ENCODE measurements at places on chromosomes 11 and 22.

- no peak for DNase-seq
These were observed 9.2 kb downstream of the FBLN1 start for GRCh38 chr22:45511847-45512261.

DNA sequence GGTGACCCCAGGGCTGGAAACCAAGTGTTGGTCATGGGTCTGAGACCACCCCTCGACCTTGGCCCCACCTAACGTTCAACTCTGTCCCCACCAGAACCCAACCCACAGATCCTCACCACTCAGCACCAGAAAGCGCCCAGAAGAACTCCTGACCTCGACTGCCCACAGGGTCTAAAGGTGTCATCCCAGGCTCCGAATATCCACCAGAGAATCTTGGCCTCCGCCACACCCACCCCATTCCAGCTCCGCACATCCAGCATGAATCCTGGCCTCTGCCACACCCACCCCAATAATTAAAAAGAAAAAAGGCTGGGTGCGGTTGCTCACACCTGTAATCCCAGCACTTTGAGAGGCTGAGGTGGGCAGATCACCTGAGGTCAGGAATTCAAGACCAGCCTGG is 1.3 kb downstream of the CERK start:
- DNase-seq: no peak

DNA sequence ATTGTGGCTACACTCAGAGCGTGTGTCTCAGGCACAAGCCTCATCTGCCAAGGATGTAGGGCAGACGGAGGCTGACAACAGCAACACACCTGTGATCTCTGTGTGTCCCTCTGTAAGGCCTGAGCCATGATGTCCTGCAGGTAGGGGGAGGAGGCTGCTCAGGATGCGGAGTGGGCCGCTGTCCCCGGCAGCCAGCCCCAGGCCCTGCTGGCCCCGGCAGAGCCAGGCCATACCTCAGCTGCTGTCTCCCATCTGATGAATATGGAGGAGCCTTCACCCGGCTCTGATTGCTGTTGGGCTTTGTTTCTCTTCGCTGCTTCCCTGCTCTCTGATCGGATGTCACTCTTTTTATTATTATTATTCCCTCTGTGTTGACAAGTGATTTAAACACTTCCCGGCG is 83.6 kb upstream of the NCAM1 start:
- no peak for DNase-seq

DNA sequence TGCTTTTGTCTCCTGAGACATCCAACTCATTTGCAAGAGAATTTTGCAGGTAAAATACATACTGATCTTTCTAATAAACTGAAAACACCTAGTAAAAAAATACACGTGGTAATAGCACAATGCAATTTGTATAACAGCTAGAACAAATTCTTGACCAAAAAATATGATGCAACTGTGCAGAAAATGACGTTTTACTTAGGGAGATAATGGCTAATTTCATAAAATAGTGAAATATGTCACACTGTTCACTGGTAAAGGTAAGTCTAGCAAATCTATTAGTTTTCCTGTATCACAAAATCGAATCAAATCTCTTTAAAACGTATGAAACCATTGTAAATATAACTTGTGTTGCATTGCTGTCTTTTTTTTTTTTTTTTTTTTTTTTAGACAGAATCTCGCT is 130.0 kb downstream of the VPREB1 start:
- no peak for DNase-seq

DNA sequence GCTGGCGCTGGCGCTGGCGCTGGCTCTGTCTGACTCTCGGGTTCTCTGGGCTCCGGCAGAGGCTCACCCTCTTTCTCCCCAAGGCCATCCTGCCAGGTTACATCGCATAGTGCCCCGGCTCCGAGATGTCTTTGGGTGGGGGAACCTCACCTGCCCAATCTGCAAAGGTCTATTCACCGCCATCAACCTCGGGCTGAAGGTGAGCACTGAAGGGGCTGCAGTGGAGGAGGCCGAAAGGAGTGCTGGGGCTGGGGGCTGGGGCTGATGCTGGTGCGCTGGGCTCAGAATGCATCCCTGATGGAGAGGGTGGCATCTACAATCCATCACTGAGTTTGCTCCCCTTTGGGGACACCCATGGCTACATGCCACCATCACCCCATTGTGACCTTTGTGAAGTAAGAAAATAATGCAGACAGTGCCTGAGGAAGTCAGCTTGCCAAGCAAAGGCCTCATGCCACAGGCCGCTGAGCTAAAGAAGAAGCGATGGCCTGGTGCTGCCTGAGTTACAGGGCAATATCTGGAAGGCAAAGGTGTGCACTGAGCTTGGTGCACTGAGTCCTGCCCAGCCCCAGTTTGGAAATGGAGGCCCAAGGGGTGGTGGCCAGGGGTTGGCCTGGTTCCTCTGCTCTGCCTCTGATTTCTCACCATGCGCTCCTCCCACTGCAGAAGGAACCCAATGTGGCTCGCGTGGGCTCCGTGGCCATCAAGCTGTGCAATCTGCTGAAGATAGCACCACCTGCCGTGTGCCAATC is 620 bp downstream of the SMPD1 start:
- DNase-seq: no peak

DNA sequence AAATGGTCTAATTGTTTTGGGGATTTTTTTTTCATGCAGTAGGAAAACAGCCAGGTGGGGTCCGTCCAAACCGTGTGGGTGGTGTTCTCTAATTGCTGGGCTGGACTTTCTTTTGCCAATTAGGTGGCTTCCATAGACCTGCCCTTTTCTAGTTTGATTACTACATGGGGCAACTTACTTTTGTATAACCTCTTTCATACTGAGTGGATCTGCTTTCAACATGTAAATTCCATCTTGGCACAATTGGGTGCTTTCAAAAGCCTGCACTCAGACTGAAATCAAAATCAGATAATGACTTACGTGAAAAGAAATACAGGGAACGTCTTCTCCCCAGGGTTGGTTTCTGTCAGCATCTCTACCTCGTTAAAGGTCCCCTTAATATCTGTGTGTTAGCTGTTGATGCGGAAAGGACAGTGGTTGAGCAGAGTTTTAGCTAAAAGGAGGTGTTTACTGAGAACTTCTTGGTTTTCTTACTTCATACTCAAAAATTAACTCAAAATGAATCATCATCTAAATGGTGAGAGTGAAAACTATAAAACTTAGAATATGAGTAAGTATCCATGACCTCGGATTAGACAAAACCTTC is 72.1 kb downstream of the BARX2 start:
- DNase-seq: no peak

GRCh38 chr11:122209619-122210366 is 93.8 kb upstream of the BLID start:
- DNase-seq: no peak

DNA sequence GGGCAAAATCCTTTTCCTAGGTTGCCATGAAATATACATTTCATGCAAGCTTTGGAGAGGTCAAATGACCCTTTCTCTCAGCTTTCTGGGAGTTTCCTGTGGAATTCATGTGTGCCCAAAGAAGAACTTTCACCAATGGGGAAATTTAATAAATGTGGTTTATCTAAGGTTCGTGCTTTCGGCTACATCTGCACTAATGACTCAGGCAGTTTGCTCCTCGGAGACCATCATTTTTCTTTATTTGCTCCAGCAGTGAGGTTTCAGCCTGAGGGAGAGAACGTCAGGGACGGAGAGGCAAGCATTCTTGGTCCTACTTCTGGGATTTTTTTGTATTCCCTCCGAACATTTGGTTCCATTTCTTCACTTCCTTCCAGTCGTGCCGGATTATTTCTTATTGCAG is 85.2 kb downstream of the FLI1 start:
- DNase-seq: no peak

DNA sequence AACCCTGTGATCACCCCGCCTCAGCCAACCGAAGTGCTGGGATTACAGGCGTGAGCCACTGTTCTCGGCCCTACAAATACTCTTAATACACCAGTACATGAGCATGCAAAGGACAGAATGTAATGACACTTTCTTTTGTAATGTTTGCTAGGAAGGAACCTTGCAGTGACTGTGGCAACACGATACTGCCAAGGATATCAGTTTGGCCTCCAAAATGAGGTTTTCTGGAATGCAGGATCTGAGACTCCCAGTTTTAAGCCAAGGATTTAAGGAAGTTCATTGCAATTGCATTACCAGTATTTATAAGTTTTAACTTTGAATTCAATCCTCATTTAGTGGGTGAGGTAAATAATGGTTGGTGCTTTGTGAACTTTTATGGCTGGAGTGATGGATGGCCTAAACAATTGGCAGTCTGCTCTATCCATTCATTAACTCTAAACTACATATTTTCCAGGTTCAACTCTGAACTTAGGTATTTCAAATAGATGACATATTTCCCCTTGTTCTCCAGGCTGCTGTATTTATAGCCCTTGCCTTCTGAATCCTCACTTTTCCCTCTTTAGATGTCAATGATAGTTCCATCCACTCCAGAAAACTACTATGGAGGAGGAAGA is 330.3 kb downstream of the C11orf87 start:
- DNase-seq: no peak

GRCh38 chr22:24247011-24247507 is 2.2 kb upstream of the GGT5 start:
- DNase-seq: no peak

DNA sequence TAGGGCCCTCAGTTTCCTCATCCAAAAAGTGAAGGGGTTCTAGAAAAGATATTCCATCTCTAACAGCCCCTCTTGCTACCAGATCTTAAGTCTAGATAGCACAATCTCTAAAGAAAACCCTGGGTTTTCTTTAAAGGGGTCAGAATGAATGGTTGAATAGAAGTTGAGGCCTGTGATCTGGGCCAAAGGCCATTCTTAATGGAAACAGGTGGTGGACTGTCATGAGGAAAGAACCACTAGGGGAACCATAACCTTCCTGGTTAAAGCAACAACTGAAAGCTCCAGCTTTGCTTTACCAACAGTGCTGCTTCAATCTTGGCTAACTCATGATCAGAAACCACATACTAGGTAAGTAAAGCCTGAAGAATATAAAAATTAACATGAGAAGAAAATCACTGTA is 1.8 kb downstream of the CELF1 start:
- DNase-seq: no peak

DNA sequence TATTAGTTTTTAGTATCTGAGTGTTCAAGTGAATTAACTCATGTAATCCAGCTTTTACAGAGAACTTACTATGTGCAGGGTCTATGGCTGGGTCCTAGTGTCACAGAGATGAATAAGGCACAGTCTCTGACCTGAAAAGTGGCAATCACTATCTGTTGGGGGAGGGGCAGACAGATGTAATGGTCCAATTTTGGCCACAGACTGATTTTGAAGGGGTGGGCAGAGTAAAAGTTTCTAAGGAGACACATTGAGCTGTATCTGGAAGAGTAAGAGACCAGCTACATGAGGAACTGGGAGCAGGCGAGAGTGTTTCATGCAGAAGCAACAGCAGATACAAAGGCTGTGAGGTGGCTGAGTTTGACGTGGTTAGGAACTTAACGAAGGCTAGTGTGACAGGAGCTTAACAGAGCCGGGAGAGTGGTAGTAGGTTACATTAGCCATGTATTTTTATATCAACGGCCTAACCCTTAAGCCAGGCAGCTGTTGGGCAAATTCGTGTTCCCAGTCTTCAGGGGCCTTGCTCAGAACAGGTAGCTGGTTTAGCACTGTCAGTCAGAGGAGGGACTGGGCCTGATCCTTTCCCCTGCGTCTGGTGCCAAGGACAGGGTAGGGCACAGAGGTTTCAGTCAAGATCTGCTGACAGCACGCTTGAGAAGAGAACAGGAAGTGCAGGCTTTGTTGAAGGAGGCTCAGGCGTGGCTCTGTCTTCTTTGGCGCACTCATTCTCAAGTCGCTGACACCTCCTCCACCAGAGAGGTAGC is 1.4 kb upstream of the STIM1 start:
- DNase-seq: peak; percentile 67

DNA sequence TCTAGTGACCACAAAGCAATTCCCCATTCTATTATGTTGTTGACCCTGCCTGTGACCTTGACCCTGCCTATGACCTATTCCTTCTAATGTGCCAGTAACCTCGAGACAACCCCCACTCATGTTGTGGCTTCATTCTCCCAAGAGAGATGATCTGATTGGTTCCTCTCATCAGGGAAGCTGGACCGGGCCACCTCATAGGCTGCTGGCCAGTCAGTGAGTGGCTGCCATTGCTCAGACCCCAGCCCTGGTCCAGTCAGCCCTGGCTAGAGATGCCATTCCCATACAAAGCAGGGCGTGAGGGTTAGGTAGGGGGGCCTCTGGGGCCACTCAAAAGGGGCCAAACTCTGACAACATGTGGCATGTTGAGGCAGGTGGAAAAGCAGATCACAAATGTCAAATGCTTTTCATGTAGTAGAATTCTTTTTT is 11.9 kb downstream of the SLC29A2 start:
- DNase-seq: no peak

DNA sequence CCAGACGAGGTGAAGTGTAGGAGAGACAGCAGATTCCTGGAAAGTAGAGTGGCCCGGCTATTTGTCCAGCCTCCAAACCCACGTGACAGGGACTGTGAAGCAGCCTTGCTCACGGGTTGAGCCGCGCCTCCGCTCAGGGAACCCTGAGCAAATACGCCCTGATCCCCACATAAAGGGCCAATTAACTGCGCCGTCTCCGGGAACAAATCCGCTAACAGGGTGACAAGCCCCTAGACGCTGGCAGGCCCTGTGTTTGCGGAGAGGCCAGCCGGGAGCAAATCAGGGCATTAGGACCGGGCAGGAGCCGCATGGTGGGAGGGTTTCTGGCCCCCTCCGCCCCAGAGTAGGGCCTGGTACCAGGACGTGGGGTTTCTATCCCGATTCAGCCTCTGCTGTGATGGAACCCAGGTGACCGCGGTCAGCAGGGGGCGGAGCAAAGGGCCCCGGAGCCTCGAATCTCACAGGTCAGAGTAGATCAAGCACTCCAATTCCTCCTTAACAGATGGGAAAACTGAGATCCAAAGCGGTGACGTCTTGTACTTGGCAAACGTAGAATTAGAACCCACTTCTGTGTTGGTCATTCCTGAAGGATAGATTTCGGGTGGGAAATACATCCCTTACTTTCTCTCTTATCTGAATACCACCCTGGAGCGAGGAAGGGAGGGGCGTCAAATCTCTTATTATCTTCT is 2.0 kb upstream of the ROBO3 start:
- no peak for DNase-seq

DNA sequence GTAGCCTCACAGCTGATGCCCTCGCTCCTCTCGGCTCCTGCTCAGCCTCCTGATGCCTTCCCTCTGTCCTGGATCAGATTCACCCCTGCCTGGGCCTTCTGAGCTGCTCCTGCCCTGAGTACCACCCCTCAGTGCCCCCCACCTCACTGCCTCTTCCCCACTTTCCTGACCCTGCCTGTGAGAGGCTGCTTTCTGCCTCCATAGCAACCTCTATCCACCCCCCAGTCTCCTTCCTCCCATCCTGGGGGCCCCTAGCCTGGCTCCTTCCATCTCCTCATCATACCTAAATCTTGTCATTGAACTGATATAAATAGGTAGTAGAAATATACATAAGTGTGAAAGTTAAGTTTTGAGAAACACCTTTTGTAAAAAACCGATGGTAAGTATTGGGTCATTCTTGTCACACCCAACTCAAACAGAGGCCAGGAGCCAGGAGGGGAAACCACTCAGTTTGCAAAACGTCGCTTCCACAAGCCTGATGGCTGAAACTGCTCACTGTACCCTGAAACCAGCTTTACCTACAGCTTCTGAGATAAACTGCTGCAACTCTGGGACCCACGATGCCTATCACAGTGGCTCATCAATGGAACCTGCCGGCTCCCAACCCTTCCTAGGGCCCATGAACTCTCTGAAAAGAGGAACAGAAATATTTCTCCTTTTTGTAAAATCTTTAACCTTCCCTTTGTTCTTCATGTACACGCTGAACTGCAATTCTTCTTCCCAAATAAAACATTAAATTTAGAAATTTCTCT is 4.8 kb upstream of the APOBEC3H start:
- no peak for DNase-seq

- peak; percentile 9 for DNase-seq
These were observed 28.5 kb upstream of the ALKBH3 start for GRCh38 chr11:43852057-43852636.

GRCh38 chr11:86523738-86524619 is 148.4 kb downstream of the ME3 start:
- no peak for DNase-seq
